GM23338 (cell line): ENCODE measurements at places on chromosomes 2 and 18. TPM values are rescaled to one million over a fixed set of nuclear protein-coding genes. Genes with fewer than 3 reads are reported as not detected.

DNA sequence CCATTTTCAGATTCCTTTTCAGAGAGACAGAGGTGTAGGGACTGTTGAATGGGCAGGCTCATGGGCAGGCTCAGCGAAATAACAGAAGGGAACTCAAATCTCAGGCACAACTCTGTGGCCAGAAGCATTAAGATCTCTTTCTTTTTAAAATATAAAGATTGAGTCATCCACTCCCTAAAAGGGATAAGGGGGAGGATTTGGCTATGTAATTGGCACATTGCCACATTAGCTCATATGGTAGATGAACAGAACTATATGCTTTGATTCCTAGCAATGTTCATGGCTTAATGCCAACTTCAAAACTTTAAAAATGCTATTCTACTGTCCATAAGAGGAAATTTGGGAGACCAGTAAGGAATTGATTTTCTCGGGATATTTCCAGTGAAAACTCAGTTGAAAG is 53.8 kb upstream of the SLC5A7 start:
- H3K4me3 ChIP-seq: no peak overlapping the region
- no peaks in the 10 kb centered on the region for H3K36me3 ChIP-seq
- no peak for DNase-seq

GRCh38 chr2:70214953-70215549 is 24.2 kb upstream of the C2orf42 start:
- H3K36me3 ChIP-seq: peaks cover 55% of the 10 kb centered on the region
- DNase-seq: no peak
- no peaks in the 10 kb centered on the region for H3K27me3 ChIP-seq
- H3K27ac ChIP-seq: no peak overlapping the region
- H3K4me1 ChIP-seq: no peaks in the 10 kb centered on the region

KCNF1 gene
- total RNA-seq: 0.70 and 1.5 TPM in 2 replicates

CTNNA2 gene
- total RNA-seq: 11.3 and 15.6 TPM in 2 replicates

GCG gene
- not detected in 2 replicates for total RNA-seq
